Activated naive CD8-positive, alpha-beta T cell treated with anti-CD3 and anti-CD28 coated beads, Interleukin-2, amount 10 ng/mL, durations not matched to agents 7 days and 5 days (primary cell): ENCODE measurements at places on chromosomes 4 and X. TPM values are rescaled to one million over a fixed set of nuclear protein-coding genes. Genes with fewer than 3 reads are reported as not detected.

DNA sequence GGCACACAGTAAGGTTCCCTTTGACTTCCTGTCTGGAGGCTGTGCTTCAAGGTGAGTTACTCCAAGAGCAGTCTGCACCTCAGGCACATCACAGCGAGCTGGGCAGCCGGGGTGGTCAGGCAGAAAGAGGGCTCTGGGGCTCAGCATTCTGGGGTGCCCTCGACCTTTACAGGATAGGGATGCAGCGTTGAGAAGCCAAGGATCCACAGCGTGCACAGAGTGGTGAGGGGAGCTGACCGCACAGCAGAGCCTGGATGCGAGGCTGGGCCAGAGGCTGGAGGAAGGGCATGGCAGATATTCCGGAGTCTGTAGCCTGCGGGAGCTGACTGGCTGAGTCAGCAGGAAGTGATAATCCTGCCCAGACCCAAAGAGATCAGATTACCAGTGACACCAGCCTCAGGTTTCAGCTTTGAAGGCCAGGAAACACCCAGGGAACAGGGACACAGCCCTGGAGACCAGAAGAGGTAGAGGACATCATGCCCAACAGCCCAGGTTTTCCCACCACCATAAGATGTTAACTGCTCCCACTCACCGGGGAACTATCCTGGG, 38.4 kb upstream of the PDLIM3 start:
- DNase-seq, result no peak
- no peak overlapping the region for H3K27ac ChIP-seq
- peaks cover 3% of the 10 kb centered on the region for H3K27me3 ChIP-seq
- H3K4me3 ChIP-seq, result no peak overlapping the region
- H3K4me1 ChIP-seq, result no peaks in the 10 kb centered on the region
- H3K36me3 ChIP-seq, result no peaks in the 10 kb centered on the region

CISD2 gene
- total RNA-seq, result 25.2 TPM

EFHC2 gene
- total RNA-seq, result 0.77 TPM

EVC gene
- 0.68 TPM for total RNA-seq

DNA sequence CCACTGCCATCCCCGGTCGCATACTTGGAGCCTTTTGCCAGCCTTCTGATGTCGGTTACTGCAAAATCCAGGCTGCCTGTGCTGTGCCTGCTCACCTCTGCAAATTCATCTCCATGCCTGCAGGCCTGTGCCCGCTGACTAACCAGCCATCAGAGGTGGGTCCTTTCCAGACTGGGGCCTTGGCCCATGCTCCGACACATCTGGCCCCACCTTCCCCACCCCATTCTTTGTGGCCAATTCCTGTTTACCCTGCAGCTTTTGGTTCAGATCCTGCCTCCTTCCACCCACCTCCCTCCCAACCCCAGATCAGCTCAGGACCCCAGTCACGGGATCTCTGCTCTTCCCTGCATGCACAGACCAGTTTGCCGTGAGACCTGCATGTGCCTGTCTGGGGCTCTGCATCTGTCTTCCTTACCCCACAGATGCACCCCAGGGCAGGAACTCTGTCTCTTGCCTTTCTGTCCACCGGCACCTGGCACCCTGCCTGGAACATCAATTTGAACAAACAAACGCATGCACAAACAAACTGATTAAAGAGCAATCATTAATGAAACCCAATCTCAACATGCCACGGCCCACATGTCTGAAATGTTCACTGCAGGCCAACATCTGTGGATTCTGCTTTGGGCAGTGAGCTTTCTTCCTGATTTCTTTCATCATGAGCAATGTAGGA, 112.8 kb upstream of the PSAPL1 start:
- H3K27me3 ChIP-seq, result no peaks in the 10 kb centered on the region
- no peak overlapping the region for H3K27ac ChIP-seq
- no peak overlapping the region for H3K4me3 ChIP-seq
- no peaks in the 10 kb centered on the region for H3K4me1 ChIP-seq
- H3K36me3 ChIP-seq, result no peaks in the 10 kb centered on the region
- DNase-seq, result no peak

DNA sequence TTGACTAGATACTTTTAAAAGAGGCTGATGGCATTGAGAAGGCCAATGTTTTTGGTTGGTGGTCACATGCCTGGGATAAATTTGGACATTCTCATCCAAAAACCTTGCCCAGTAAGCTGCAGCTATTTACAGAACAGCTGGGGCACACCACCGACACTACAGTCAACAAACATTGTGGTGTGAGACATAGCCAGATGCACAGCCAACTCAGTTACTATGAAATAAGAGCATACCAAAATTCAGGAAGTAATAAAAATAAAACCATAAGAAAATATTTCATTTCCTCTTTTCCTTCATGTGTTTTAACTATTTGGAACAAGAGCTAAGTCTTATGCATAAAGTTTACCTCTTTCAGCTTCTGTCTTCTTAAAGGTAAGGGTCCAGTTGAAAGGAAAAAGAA, 8.8 kb downstream of the PPM1K start:
- H3K4me3 ChIP-seq, result no peak overlapping the region
- no peak overlapping the region for H3K27ac ChIP-seq
- peaks cover 27% of the 10 kb centered on the region for H3K4me1 ChIP-seq
- no peaks in the 10 kb centered on the region for H3K27me3 ChIP-seq

GRCh38 chr4:93029769-93030168, 726.0 kb downstream of the GRID2 start:
- no peaks in the 10 kb centered on the region for H3K27me3 ChIP-seq
- no peak overlapping the region for H3K27ac ChIP-seq
- no peak for DNase-seq
- no peak overlapping the region for H3K4me3 ChIP-seq

TMPRSS11F gene
- not detected for total RNA-seq

- peaks cover 2% of the 10 kb centered on the region for H3K4me1 ChIP-seq
- H3K27ac ChIP-seq, result no peak overlapping the region
- DNase-seq, result no peak
- no peaks in the 10 kb centered on the region for H3K36me3 ChIP-seq
Observed at GRCh38 chr4:22233230-22233629, 282.6 kb downstream of the ADGRA3 start.

DNA sequence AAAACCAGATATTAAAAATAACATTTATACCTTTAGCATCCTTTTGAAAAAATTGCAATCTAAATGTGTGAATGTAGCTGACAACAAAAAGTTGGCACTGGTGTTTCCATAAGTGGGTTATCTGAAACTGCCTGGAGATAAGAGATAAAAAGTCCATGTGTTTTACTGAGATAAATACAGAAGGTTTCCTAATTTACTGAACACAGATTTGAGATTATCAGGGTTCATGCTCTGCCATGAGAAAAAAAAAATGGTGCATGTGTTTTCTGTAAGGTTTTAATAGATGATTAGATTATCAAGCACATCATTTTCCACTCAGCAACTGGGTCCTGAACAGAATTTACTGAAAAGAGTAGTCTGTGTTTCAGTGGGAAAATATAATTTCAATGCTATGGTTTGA, 326.2 kb upstream of the SLIT2 start:
- no peak overlapping the region for H3K4me3 ChIP-seq
- DNase-seq, result no peak
- H3K27me3 ChIP-seq, result no peaks in the 10 kb centered on the region
- H3K27ac ChIP-seq, result no peak overlapping the region

DNA sequence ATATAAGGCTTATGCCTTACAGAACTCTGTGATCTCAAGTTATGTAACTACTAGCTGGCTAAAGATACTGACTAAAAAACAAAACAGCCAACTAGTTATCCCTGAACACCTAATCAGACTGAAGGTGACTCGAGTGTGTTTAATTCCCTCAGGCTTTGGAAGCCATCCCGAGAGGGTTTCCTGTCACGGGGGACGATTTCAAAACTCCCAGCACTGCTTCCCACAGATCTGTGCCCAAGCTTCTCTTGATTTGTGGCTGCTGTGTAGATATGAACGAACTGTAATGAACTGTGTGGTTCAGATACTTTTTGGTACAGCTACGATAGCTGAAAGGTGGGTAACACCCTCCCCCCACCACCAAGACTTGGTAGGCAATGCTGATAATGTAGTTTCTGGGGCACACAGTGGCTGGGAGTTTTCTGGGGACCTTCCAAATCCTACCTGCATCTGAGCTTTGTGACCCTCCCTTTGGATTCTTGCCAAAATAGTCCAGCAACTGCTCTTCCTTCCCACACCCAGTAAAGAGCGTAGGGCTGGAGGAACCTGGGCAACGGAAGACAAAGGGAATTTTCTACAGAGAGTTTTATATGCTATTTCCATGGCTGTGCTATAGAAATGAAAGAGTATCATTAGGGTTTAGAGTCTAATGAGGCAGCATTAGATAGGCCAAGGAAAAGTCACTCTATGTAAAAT, 148.8 kb downstream of the MGST2 start:
- H3K27me3 ChIP-seq, result no peaks in the 10 kb centered on the region
- no peak overlapping the region for H3K4me3 ChIP-seq
- no peak for DNase-seq
- no peak overlapping the region for H3K27ac ChIP-seq

GRCh38 chr4:112403101-112403945, 106.2 kb downstream of the ALPK1 start:
- H3K27me3 ChIP-seq, result no peaks in the 10 kb centered on the region
- H3K4me3 ChIP-seq, result no peak overlapping the region
- H3K27ac ChIP-seq, result no peak overlapping the region
- no peaks in the 10 kb centered on the region for H3K4me1 ChIP-seq
- peaks cover 31% of the 10 kb centered on the region for H3K36me3 ChIP-seq
